NCI-H345 (cell line): ENCODE measurements at places on chromosomes 6 and 20.
A peak's percentile ranks its signal among the peaks of the same experiment; 100 is the strongest.

DNA sequence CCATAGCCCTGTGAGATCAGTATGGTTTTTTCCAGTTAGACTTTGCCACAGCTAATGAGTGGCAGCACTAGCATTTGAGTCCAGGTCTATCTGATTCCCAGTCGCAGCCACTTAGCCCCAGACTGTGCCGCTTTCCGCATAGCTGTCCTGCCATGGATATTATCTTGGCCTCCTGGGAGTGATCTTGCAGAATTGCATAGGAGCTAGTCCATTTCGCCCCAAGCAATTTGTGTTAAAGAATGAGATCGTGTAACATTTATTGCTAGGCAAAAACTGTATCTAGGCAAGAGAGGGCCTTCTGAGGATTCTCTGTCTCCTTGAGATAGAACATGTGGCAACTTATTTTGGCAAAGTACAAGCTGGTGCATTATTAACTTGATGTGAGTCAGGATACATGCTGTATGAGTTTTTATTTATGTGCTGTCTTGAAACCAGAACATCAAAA lies 74.2 kb downstream of the EZR start:
- DNase-seq = no peak

- no peak for DNase-seq
Measured at GRCh38 chr6:98986071-98986615, 38.4 kb upstream of the FBXL4 start.

DNA sequence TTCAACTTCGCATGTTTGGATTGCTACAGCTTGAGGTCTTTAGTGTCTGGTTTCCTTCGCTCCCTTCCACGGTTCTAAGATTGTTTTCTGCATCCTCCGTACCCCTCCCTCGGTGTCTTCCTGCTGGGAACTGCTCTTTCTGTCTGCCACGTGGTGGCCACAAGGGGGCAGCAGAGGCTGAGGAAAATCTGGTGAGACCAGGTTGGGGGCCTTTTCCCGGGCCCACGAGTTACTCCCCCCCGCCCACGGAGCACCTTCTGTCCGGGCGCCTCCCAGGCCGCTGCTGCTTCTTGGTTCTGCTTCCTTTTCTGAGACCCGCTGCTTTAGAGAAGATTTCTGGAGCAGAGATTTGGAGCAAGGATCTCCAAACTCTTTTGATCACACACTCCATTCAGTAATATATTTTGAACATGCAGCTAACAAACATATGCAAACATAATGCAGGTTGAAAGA lies 21.1 kb upstream of the NOTCH4 start:
- peak; percentile 21 for DNase-seq

DNA sequence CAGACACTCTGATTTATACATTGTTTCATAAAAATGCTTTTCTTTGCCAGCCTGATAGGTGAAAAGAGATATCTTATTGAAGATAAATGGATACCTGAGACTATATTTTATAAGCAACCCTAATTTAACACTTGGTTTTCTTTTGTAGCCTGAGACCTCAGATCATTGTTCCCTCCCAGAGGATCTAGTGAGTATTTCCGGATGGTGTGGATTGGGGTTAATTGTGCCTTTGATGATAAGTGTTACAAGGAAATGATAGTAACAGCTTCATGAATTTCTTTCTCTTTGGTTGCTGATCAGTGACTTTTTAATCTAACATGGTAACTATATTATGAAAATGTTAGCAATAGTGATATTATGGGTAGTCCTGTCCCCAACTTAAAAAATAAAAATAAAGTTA lies 30.4 kb downstream of the KDM1B start:
- DNase-seq = no peak

- DNase-seq = no peak
Measured at GRCh38 chr6:143949962-143950361, 58.1 kb downstream of the PLAGL1 start.

DNA sequence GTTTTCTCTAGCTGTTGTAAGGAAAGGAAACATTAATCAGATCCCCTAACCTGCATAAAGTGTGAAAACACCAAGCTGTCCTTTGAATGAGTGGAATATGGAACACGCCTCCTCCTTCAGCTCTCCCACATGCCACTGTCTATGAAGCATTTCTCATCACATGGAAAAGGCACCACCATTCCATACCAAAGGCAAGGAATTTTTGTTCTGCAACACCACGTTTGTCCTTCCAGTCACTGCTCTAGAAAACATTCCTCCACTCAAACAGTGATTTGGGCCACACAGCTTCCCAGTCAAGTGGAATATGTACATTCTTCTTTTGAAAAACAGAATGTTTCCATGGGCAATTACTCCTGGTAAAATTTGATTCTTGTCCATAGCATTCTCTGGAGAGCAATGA lies 120.1 kb downstream of the OPRM1 start:
- DNase-seq = no peak

GRCh38 chr6:81800666-81801065 lies 48.2 kb upstream of the TENT5A start:
- DNase-seq = no peak

DNA sequence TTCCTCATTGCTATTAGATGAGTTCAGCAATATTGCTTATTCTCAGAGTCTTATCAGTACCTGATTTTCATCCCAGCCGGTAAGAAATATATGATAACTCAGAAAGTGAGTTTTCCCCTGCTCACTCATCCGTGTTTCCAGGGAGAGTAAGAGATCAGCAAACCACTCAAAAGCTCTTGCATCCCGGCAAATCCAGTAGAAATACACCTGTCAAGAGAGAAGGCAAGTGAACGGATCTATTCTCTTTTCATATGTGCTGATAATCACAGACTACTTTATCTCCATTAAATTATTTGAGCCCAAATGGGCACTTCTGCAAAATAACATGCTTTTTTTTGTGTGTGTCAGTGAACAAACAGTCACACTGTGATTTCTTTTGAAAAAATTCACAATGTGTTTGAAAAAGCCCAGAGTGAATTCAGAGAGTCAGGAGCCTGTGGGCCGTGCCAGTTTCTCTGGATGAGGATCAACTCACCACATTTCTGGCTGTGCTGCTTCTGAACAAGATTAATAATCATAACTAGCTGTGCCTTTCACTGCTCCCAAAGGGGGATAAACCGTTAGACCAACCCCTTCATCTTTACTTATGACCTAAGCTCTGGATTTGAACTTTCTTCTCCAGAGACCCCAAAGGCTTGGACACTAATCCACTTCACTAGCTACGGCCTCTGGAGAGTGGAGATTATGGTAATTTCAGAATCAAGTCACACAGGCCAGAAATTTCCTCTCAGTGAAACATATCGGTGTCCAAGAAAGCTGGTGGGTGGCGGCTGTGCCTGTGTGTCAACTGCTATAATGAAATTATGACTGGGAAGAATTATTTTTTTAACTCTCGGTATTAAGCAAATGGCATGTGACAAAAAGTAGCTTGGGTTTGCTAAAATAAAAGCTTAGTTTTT lies 44.2 kb downstream of the NOX3 start:
- peak; percentile 19 for DNase-seq

GRCh38 chr6:45483021-45483420 lies 105.3 kb upstream of the SUPT3H start:
- no peak for DNase-seq

DNA sequence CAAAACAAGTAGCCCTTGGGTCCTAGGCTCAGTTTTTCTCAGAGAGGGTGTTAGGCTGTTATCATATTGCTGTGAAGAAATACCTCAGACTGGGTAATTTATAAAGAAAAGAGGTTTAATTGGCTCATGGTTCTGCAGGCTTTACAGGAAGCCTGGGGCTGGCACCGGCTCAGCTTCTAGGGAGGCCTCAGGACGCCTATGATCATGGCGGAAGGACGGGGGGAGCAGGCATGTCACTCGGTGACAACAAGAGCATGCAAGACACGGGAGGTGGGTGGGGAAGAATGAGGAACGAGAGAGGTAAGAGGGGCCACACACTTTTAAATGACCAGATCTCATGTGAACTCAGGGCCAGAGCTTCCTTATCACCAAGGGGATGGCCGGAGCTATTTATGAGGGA lies 26.9 kb downstream of the CDH26 start:
- no peak for DNase-seq

DNA sequence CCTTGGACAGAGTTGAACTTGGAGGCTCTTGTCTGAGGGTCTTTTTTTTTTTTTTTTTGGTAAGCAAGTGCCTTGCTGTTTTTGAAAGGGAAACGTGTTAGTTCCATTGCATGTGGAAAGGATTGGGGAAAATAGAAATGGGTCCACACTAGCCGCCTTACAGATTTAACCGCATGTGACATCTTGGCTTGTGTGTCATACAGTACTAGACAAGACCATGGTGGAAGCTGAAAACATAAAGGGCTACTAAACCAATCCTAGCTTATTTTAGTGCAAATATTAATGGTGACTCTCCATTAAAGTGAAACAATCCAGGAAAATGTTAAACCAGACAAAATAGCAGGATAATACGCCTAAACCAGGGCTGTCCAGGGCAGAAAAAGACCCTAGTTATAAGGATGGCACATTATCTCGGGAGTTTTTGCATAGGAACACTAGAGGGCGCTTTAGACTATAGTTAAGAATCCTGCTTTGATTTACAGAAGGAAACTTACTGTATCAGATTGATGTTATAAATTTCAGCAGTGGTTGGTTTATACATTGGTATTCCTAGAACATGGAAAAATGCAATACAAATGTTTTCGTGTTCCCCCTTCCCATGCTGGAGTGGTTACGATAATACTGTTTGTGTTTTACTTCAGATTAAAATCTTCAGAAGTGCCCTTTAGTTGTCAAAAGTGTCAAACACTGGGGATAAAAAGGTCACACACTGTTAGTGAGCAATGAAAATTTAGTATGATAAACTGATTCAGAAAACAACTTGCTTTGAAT lies 59.8 kb upstream of the DEK start:
- DNase-seq = peak; percentile 74

- DNase-seq = no peak
Measured at GRCh38 chr6:170144571-170145271, 146.2 kb downstream of the DLL1 start.

- DNase-seq = no peak
Measured at GRCh38 chr6:90314514-90314913, 17.9 kb upstream of the BACH2 start.

DNA sequence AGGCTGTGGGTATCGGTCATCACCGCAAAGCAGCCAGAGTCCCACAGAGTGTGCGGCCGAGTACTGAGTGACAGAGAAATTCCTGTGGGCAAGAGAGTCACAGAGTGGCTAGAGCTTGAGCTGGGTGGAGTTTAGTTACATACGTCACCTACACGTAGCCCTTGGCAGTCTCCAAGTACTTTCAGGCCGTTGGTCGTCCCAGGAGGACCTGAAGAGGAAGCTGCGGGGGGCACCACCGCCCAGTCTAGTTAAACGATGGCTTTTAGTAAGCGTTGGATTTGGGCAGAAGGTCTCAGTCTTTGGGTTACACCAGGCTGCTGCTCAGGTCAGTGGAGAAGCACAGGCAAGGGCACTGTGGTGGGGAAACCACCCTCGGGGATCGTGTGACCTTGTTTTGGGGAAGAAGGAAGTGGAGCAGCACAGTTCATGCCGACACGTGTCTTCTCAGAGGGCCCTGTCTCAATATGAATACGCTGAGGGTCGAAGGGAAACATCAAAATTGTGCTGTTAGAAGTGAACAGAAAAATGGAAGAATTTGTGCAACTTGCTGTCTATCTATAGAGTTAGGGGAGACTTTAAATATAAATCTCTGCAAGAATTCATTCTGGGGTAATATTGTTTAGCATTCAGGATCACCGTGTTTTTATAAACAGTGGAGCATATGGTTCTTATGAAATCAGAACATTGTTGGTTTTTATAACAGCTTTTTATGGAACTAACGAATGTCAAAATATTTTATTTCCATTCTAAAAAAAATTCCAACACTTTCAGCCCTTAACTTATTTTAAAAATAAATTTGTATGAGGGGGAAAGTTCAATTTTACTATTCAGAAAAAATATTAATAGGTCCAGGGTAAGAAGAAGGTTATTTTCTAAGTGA lies 28.6 kb downstream of the KIF25 start:
- DNase-seq = no peak

- no peak for DNase-seq
Measured at GRCh38 chr6:30508890-30509736, 19.8 kb downstream of the HLA-E start.

DNA sequence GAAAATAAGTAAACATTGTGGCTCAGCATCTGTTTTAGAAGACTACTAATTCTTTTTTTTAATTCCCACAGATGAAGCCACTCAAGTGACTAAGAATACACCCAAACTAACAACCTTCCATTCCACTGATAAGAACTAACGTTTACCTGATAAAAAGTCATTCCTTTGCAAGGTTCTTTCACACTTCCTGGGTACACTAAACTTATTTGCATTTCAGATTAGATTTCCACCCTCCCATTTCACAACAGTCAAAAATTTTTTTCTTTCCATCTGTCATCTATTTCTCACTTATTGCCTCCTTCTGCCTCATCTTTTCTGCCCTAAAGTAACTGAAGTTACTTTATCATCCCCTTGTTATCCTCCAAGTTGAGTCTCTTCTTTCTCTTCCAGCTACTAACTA lies 20.3 kb downstream of the MBOAT1 start:
- DNase-seq = no peak

DNA sequence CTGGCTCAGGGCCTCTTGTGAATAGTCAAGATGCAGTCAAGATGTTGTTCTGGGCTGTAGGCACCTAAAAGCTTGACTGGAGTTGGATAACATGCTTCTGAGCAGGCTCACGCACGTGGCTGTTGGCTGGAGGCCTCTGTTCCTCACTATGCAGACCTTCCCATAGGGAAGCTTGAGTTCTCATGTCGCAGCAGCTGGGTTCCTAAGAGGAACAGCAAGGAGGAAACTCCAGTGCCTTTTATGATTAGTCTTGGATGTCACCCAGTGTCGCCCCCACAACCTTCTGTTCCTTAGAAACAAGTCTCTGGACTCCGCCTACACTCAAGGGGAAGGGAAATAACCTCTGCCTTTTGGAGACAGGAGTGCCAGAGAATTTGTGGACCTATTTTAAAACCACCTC lies 210.7 kb downstream of the BCAS1 start:
- no peak for DNase-seq
